ENCODE measurements at places on chromosomes 11 and 22.

DNA sequence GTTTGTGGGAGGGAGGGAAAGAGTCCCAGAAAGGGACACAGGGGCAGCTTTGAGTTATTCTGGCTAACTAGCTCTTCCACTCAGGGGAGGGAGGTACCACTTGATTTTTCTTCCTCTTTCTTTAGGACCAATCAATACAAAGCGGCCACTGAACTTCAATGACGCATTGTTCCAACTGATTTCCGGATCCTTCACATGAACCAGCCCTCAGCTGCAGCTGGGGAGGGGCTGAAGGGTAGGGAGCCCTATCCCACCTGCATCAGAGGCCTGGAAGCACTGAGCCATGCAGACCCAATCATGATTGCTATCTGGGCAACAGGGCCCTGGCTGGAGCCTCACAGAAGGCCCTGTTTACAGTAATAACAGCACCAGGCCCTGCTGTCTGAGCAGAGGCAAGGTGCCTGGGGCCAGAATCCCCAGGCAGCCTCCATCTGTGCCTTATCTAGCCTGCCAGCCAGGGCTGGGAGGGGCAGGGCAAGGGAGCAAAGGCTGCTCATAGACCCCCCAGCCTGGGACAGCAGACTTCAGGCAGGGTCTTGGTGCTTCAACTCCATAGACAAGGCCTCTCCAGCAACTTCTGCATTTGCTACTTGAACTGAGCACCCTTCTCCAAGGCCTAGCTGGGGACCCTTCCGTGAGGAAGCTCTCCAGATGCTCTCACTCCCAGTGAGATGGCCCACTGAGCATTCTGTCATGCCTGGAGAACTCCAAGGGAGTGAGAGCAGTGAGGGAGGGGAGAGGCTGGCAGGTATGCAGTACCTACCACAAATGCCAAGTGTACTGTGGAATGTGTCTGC, 22.5 kb downstream of the CLPB start:
- DNase-seq: peak; percentile 77

DNA sequence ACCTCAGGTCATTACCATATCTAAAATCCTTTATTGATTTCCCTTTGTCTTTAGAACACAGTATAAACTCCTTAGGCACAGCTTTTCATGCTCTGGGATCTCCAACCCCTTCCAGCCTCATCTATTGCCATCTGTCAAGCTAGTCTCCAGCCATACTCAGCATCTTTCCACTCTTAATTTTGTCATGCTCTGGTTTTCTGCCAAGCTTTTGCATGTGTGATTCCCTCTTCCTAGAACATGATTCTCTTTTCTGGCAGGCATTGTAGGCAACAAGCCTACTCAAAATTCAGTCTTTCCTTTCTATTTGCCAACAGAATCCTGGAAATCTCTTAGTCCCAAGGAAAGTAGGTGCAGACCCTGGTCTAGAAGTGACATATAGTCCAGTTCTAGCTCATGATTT, 35.5 kb upstream of the SLC6A5 start:
- DNase-seq: no peak

GRCh38 chr11:65764434-65764833, 16.3 kb downstream of the AP5B1 start:
- DNase-seq: no peak

GRCh38 chr22:50169181-50169759, 1.3 kb upstream of the PANX2 start:
- DNase-seq: no peak

DNA sequence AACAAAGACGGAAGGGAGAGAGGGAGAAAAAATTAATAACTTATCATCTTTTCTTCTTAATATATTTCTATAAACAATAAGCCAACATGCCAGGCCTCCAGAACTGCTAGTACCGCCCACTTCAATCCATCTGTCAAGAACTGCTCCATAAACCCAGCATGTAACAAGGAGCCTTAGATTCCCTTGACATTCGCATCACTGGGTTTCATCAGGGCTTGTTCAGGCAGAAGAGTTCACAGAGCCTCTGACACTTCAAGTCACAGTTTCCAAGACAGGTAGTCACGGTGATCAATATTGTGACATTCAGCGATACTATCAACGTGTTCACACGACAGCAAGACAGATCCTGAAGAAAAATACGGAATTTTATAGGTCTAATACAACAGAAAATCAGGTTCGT, 61.7 kb downstream of the LARGE2 start:
- DNase-seq: no peak

GRCh38 chr11:10935015-10935559, 77.2 kb upstream of the ZBED5 start:
- DNase-seq: no peak

GRCh38 chr11:2325719-2326118, 23.9 kb downstream of the TSPAN32 start:
- no peak for DNase-seq

GRCh38 chr11:133980665-133981064, 23.9 kb upstream of the IGSF9B start:
- DNase-seq: no peak

- DNase-seq: no peak
These were observed 4.8 kb upstream of the CAT start for GRCh38 chr11:34433899-34434298.

DNA sequence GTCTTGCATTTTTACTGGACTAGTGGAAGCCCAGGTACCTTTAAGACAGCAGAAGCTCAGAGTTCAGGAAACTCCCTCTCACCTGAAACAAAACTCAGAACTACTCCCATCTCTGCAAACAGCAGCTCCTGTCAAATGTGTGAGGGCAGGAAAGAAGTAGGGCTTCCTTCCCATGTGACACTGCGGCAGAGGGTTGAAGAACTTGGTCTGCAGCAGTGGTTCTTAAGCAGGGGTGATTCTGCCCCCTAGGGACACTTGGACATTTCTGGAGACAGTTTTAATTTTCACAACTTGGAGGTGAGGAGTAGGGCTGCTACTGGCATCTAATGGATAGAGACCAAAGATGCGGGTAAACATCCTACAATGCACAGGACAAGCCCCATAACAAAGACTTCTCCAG, 63.4 kb downstream of the RCN1 start:
- DNase-seq: no peak

GRCh38 chr11:2518983-2519340, 74.2 kb downstream of the KCNQ1 start:
- no peak for DNase-seq

DNA sequence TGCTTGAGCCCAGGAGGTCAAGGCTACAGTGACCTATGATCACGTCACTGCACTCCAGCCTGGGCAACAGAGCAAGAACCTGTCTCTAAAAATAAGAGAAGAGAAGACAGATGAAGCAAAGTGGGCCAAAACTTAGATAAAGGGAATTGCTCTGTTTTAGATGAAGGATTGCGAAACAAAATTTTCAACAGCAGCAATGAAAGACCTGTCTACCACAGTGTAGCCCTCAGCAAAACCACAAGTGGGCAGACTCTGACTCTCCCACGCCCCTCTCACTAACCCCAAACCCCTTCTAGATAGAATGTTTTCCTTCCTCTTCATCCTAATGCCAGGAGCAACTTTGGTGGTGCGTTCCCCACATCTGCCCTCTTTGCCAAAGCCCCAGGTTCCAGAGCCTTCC, 105.6 kb upstream of the ALDH3B2 start:
- DNase-seq: no peak

DNA sequence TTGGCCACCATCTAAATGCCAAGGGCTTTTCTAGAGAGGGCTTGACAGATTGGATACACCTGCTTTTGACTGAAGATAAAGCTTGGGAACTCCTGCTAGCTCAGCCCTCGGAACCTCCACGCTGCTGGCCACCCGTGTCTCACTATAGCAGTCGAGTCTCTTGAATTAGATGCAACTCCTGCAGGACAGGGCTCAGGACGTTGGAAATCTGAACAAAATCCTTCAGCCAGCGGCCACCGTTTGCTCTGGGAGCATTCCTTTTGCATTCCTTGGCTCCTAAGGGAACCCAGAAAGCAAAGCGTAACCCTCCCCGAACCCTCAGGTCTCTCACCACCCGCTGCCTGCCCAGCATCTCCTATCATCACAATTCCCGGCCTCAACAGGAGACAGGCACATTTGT, 77.8 kb downstream of the GRIK4 start:
- no peak for DNase-seq

- DNase-seq: no peak
These were observed 785 bp downstream of the CLPB start for GRCh38 chr11:72433455-72434036.

- no peak for DNase-seq
These were observed 33.0 kb downstream of the VSIG10L2 start for GRCh38 chr11:125978778-125979407.

GRCh38 chr22:50656122-50657070, 16.2 kb upstream of the SHANK3 start:
- no peak for DNase-seq

GRCh38 chr11:117610045-117610444, 187.0 kb downstream of the DSCAML1 start:
- no peak for DNase-seq

DNA sequence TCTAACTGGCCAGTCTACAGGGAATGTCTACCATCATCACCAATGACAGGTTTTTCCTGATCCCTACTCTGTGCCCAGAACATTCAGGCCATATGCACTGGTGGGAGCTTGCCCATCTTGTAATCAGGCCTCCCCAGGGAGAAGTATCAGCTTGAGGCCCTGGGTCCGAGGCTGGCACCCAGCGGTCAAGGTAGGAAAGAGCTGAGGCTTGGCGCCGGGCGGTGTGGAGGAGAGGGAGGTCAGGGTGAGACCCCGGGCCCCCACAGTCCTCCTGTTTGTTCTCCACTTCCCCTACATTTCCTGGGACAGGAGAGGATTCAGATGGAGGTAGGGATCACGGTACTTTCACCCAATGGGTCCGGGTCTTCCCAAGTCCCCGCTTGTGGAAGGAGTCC, 15.5 kb downstream of the TSKU start:
- DNase-seq: no peak

DNA sequence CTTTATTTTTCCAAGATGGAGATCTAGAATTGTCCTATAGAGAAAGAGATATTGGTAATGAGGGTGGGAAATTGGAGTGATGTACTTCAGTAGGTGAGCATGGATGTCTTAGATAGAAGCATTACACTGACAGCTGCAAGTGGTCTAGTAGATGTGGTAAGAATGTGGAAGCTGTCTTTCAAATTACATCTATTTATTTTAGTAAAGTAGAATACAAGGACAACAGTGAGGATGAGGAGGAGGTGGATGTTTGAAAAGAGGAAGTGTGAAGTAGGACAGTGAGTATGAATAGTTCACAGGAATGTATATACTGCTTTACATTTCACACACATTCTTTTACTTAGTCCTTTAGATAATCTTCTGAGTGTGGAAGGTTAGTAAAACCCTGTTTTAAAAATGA, 64.2 kb downstream of the HIPK3 start:
- DNase-seq: no peak

DNA sequence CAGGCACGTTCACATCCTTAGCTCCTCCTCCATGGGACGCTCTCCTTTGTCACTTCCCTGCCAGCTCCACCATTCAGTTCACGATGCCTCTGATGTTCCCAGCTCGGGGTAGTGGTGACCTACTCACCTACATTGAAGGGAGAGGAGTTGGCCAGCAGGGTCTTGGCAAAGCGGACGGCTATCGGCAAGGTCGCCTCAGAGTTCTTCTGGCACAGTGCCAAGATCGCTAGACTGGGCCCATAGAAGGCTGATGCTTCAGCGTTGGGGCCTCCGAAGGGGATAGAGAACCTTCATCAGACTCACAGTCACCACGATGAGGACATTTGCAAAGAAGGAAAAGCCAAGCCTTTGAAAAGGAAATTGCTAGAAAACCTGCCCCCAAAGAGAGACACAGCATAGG, 3.0 kb downstream of the CBLIF start:
- no peak for DNase-seq

- DNase-seq: no peak
These were observed 23.5 kb upstream of the GRAMD1B start for GRCh38 chr11:123406441-123407129.

GRCh38 chr11:70073871-70074371, 4.2 kb upstream of the ANO1 start:
- no peak for DNase-seq

- DNase-seq: peak; percentile 66
These were observed 80.8 kb downstream of the ZC3H12C start for GRCh38 chr11:110173811-110174644.

- DNase-seq: no peak
These were observed 385.5 kb downstream of the CTTN start for GRCh38 chr11:70783821-70784220.

- DNase-seq: no peak
These were observed 13.6 kb downstream of the BCL9L start for GRCh38 chr11:118911880-118912741.

GRCh38 chr11:77065878-77066228, 918 bp upstream of the CAPN5 start:
- DNase-seq: no peak

DNA sequence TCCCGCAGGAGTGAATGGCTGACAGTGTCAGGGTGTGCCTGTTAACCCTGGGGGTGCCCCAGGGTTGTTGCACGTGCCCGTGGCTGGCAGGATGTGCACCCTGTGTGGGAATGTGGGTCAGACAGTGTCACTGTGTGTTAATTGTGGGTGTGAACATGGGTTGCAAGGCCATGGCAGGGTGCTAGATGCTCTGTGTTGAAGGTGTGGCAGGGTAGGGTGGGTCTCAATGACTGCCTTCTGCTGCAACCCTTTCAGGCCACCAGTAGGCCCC, 8.3 kb downstream of the RIN1 start:
- DNase-seq: no peak

GRCh38 chr22:46600273-46600796, 19.9 kb upstream of the GRAMD4 start:
- DNase-seq: no peak

GRCh38 chr11:95156133-95156721, 66.6 kb downstream of the ENDOD1 start:
- no peak for DNase-seq

- DNase-seq: no peak
These were observed 10.0 kb upstream of the MYRF start for GRCh38 chr11:61742391-61742790.

DNA sequence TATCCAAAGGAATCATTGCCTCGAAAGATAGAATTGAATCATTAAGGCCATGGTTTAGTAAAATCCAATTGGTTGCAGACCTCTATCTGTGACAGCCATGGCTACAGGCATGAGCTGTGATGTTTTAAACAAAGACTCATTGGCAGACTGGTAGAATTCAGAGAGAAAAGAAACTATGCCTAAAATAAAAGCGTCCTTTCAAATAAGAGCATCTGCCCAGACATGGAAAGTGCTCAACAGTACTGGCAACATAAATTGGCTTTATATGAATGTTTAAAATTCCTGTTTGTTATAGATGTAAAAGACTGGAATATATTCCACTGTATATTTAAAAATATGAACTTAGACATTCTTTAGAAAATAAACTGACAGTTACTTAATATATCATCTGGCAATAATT, 2034.2 kb downstream of the LRRC4C start:
- DNase-seq: no peak

Measured in globus pallidus (tissue), 1 donor.